T follicular helper cell (primary cell): ENCODE measurements at places on chromosomes 11 and 22.

GRCh38 chr22:44795701-44796630 is 43.6 kb downstream of the ARHGAP8 start:
- DNase-seq = no peak

DNA sequence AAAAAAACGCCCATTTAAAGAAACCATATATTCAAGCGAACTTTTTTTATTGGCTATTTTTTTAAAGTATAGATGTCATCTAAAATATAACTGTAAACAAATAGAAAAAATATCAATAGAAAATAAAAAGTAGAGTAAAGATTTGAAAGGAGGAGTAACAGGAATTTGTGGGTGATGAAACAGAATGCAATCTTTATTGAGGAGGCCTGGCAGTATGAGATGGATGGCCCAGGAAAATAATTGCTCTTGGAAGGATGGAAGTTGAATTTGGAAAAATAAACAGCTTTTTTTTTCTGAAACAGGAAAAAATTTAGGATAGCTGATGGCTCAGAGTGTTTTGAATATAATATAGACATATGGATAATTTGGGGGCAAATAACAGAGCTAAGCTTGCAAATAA is 219.0 kb downstream of the CASP12 start:
- DNase-seq = no peak

DNA sequence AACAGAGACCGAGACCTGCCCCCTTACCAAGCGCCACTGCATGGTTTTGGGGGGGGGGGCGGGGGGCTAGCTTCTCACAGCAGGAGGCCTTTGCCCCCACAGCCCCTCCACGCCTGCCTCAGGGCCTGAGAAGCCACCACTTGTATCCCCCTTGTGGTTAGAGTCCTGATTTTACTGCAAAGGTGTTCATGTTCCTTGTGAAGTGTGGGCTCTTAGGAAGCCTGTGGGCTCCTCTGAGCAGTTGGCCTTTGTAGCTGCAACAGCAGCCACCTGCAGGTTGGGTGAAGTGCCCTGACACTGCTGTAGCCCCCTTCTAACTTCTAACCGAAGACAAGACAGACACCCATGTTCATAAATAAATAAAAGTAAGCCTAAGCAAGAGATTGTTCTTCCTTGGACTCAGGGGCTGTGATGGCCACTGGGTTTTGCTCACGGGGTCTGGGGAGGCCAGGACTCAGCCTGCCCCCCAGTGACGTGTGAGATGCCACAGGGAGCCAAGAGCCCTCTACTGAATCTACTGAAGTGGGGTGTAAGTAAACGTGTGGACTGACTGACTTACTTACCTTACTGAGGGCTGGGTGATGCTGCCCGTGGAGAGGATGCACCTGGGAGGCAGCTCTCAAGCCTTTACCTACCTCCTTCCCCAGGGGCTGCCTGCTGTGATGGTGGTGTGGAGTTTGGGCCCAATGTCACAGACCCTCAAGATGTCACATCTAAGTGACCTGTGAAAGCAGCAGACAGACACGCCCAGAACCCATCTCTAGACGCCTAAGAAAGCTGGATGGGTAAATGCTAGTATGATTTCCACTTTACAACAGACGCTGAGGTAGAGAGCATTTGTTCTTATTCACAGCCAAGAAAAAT is 25.8 kb downstream of the USP35 start:
- DNase-seq = no peak

- DNase-seq = no peak
Observed at GRCh38 chr11:57490456-57491248, 24.9 kb downstream of the SLC43A1 start.

DNA sequence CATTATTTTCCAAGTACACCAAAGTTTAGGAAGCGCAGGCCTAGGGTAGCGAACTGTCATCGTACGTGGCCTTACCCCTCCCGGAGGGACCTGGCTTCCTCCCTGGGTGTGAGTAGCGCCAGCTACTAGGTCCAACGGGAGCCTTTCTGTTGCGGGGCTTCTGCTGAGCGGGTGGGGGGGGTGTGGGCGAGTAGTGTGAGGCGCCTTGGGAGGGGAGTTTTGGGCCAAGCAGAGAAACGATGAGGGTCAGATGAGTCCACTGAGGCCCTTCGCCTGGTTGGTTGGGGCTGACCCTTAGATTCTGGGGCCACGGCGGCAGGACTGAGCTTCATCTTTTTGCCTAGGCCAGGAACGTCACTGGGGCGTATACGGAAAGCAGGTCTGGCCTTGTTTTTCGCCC is 868 bp downstream of the TEF start:
- DNase-seq = no peak

- DNase-seq = no peak
Observed at GRCh38 chr11:11069841-11070835, 212.3 kb upstream of the ZBED5 start.

DNA sequence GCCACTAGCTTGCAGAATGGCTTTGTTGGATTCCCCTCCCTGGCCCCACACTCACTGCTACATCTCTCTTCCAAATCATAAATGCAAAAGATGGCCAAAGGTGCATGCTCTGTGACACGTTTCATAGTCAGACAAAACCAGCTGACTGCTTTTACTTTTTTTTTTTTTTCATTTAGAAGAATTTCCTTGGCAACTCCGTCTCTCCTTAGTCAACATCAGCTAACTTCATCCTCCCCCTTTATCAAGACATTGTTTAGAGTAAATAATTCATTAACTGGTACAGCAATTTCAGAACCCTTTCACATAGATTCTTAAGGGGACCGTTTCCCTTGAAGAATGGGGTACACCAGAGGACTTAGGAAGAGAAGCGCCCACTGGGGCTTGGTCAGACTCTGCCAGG is 16.0 kb downstream of the KCNQ1OT1 start:
- DNase-seq = no peak

GRCh38 chr22:35102663-35103062 is 36.7 kb downstream of the ISX start:
- no peak for DNase-seq

GRCh38 chr11:125873881-125874555 is 13.4 kb upstream of the HYLS1 start:
- DNase-seq = no peak

DNA sequence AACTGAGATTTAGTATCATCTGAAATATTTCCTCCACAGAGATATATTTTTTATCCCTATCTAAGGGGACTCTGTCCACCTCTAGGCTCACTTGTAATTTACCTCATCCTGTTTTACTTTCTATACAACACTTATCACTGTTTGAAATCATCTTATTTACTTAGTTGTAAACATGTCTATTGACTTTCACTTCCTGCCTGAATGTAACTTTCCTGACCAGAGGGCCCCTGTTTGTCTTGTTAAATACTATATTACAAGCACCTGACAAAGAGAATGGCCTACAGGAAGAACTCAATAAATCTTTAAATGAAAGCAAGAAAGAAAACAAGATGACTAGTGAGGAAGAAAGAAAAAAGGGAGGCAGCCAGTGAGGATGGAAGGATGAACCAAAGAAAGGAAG is 1727.5 kb downstream of the LRRC4C start:
- no peak for DNase-seq

- no peak for DNase-seq
Observed at GRCh38 chr11:38680746-38681145, 2082.7 kb upstream of the RAG2 start.

DNA sequence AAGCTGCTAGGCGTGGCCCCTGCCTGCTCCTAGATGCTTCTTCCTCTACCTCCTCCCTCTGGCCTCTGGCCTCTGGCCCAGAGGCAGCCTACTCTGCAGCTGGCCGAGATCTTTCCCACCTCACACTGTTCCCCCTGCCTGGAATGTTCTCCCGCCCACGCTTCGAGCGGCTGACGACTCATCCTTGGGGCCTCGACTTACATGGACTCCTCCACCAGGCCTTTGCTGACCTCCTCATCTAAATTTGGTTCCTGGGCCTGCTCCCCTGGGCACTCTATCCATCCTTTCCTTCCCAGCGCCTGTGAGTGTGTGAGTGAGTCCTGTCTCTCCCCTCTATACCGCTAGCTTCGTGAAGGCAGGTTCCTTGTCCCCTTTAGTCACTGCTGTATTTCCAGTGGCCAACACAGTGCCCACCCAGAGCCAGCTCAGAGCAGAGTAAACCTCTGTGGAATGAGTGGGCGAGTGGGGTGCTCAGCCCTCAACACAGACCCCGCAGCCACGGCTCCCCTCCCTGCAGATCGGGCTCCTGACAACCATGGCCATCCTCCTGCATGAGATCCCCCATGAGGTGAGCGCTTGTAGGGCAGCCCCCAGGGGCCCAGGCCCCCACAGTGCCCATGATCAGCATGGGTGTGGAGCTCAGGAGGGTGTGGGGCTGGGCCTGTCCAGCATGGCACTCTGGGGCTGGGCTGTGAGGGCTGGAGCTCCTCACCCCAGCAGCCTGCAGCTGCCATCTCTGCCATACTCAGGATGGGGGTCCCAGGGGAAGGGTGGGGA is 5.7 kb downstream of the SLC39A13 start:
- DNase-seq = no peak

- DNase-seq = no peak
Observed at GRCh38 chr11:109819410-109819809, 273.8 kb upstream of the ZC3H12C start.

GRCh38 chr22:20652130-20652529 is 121.8 kb upstream of the SERPIND1 start:
- no peak for DNase-seq

DNA sequence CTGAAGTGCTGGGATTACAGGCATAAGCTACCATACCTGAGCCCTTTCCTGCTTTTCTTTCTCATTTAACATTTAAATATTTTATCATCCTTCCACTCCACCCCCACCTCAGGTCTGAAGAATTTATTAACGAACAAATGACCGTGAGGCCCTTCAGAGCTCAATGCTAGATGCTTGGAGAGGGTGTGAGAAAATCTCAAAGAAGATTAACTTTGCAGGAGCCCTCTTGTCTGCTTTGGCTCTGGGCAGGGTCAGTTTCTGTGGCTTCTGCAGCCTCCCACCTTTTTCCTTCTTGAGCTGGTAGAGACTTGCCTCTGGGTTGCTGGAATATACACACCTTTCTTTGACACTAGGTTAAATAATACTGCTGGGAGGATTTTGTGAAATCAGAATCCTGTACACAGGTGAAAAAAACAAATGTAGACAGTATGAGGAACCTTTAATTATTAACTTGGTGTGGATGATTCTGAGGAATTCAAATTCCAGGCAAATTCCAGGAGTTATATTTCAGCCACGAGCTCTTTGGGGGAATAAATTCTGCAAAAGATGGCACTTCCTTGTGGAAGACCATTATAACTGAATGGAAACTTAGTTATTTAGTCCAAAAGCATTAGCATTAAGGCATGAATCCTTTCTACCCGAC is 3.4 kb upstream of the ZBTB44 start:
- no peak for DNase-seq

DNA sequence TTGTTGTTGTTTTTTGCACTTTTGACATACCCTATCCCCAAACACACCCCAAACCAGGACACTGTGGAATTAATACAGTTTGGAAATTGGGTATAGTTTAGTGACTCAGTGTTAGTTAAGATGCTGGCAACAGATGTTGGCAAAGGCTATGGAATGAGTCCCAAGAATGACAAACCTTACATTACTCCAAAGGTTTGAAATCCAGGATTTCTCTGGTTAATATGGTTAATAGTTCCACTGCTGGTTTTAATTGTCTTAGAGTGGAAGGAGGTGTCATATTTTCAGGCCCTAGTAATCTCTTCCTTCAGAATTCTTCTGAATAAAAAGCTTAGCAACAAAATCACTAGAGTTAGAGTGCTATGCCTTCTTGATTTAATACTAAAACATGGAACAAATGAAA is 775 bp downstream of the LPXN start:
- DNase-seq = no peak

DNA sequence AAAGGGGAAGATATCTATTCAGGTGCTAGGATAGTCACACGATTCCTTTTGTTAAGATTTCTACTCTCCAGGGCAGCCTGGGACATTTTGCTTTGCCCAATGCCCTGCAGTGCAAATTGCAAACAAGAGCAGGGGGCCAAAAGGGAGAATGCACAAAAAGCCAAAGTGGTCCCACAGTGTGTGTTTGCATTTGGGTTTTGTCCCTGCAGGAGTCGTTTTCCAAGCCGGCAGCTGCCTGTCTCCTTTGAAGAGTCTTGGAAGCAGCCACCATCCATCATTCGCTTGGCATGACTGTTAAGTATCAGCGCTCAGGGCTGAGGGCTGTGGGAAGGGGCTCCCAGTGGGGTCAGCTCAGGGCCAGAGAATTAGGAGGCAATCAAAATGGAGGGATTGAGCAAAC is 184.7 kb downstream of the MIAT start:
- DNase-seq = no peak

GRCh38 chr11:8090756-8091155 is 9.7 kb downstream of the TUB start:
- no peak for DNase-seq

DNA sequence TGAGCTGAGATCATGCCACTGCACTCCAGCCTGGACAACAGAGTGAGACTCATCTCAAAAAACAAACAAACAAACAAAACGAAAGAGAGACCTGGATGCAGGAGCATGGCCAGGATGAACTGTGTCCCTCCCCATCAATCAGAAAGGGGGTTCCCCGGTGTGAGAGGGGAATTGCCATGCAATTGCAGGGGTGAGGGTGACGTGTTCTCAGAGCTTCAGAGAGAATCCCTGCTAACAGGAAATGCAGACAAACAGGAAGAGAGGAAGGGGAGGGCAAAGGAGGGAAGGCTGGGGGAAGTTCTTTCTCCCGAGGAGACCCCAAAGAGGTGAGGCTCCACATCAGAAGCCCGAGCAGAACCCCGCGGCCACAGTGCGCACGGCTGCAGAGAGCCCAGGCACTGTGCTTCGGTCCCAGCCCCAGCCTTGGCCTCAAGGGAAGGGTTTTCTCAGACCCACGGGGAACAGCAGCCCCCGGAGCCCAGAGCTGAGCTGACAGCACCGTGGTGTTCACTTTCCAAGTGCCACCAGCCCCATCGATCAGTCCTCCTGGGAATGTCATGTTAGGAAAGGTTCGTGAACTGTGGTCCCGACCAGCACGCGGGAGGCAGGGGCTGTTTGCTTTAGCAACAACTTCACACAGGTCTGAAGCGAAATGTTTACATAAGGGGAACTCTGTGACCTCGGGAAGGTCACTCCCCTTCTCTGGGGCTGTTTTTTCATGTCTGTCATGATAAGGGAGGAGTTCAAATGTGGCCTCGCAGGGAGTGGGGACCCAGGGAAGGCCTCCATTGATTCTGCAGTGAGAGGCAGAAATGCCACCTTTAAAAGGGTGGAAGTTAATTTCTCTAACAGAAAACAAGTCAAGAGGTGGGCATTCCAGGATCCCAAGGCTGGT is 108.0 kb upstream of the ANO1 start:
- DNase-seq = no peak

DNA sequence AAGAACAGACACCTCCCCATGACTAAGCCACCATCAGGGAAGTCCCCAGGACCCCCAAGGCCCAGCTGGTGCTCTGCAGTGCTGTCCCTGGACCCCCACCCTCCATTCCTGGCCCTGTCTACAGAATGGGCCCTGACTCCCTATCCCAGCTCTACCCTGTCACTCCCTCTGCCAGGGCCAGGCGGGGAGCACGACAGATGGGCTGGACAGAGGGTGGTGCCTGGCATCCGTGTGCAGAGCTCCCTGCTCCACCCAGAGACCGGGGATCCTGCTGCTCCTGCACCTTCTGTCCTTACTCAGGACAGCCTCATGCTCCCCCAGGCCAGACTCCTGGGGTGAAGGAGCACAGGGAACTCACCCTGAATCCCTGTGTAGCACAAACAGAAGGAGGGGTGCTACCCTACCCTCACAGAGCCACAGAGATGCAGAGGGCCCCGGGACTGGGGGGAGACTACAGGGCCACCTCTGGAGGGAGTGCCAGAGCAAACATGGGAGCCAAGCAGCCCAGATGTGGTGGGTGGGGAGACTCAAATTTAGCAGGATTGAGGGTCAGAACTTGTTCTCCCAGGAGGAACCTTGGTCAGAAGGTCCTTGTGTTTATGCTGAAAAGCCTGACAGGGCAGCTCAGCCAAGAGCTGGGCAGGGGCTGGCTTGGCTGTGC is 2.0 kb downstream of the ARVCF start:
- DNase-seq = no peak

- no peak for DNase-seq
Observed at GRCh38 chr11:132898021-132898420, 634.3 kb downstream of the OPCML start.
